ENCODE measurements at places on chromosomes 5 and 9. TPM values are rescaled to one million over a fixed set of nuclear protein-coding genes. Genes with fewer than 3 reads are reported as not detected.

SPATA31E1 gene
- not detected for total RNA-seq

PCDHGA8 gene
- 8.7 TPM for total RNA-seq

TMEM215 gene
- not detected for total RNA-seq

EQTN gene
- not detected for total RNA-seq

IARS1 gene
- total RNA-seq: 47.0 TPM

GMCL2 gene
- total RNA-seq: not detected

ORM1 gene
- not detected for total RNA-seq

PCDHB9 gene
- 1.6 TPM for total RNA-seq

NSG2 gene
- not detected for total RNA-seq

FAM221B gene
- not detected for total RNA-seq

DMRTA1 gene
- total RNA-seq: 0.54 TPM

HEMGN gene
- not detected for total RNA-seq

ABCA1 gene
- total RNA-seq: 10.6 TPM

TIGD6 gene
- total RNA-seq: 2.6 TPM

SPINK6 gene
- total RNA-seq: not detected

GRIA1 gene
- total RNA-seq: not detected

EMB gene
- total RNA-seq: 44.6 TPM

GHR gene
- total RNA-seq: 9.6 TPM

ZNF189 gene
- total RNA-seq: 19.2 TPM

RXRA gene
- total RNA-seq: 70.6 TPM

PCDHB5 gene
- total RNA-seq: 5.6 TPM

PRR16 gene
- 8.3 TPM for total RNA-seq

THBS4 gene
- 266 TPM for total RNA-seq

ABO gene
- 3.5 TPM for total RNA-seq

IFNA21 gene
- total RNA-seq: not detected

DNM1 gene
- total RNA-seq: 1.6 TPM

BAAT gene
- total RNA-seq: not detected

PRELID2 gene
- 10.6 TPM for total RNA-seq

SPINK7 gene
- not detected for total RNA-seq

SOHLH1 gene
- total RNA-seq: not detected

NADK2 gene
- total RNA-seq: 33.7 TPM

NIPAL4 gene
- 0.33 TPM for total RNA-seq

NIM1K gene
- total RNA-seq: 0.16 TPM

SLC36A2 gene
- 0.10 TPM for total RNA-seq

ADAMTS6 gene
- total RNA-seq: 1.5 TPM

RBM27 gene
- 12.3 TPM for total RNA-seq

ENTR1 gene
- total RNA-seq: 16.2 TPM

SNAPC3 gene
- 35.6 TPM for total RNA-seq

HSPB3 gene
- total RNA-seq: 344 TPM

NOXA1 gene
- 3.8 TPM for total RNA-seq

PCDHB4 gene
- 2.1 TPM for total RNA-seq

TAF1L gene
- not detected for total RNA-seq

GLRA1 gene
- not detected for total RNA-seq
